Activated CD4-positive, alpha-beta T cell treated with anti-CD3 and anti-CD28 coated beads, Interleukin-2, amount 10 ng/mL, durations not matched to agents 7 days and 5 days (primary cell): ENCODE measurements at places on chromosomes 7 and 10.

GRCh38 chr10:8056378-8056777, 1.9 kb downstream of the GATA3 start:
- no peak for DNase-seq

GRCh38 chr7:7569081-7569527, 2.4 kb downstream of the MIOS start:
- no peak for DNase-seq

DNA sequence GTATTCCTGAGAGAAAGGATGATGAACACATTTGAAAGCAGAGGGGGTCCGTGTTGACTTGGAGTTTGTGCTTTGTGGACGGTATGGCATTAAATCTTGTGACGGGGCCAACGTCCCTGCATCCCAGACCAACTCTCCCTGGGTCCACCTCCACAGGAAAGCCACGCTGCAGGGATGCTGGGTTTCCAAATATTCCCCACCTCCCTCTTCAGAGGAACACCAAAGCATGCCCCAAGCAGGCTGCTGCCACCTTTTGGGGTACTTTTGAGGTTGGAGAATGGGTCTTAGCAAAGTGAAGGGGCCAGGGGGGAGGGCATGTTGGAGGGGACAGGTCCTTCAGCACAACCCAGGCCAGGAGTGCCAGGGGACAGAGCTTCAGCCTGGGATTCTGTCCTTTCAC, 504.4 kb downstream of the TCERG1L start:
- DNase-seq = no peak

DNA sequence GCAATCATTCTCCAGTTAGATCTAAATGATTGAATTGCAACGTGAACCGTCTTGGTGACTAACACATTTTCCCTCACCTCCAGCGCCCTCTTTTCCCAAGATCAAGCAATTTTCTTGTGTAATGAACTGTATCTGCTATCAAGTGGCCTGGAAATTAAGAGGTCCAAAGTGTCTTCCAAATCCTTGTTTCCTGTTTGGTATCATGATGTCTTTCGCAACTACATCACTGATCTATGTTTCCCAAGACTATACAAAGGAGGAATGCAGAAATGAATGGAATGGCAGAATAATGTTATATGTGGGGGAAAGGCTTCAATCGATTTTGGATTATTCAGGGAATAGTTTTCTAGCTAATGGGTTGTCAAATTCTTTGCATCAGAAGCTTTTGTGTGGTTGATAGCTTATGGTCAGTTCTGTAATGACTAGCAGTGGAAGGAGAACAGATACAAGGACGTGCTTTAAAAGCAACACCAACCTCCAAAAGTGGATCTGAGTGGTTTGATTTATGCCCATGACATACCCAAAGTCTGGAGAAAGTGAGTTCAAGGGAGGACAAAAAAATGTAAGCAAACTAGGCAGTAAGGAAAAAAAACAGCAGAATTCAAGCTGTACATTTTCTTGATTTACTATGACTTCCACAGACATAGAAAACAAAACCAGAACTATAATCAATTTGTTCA, 14.6 kb upstream of the ZEB1 start:
- DNase-seq = no peak

DNA sequence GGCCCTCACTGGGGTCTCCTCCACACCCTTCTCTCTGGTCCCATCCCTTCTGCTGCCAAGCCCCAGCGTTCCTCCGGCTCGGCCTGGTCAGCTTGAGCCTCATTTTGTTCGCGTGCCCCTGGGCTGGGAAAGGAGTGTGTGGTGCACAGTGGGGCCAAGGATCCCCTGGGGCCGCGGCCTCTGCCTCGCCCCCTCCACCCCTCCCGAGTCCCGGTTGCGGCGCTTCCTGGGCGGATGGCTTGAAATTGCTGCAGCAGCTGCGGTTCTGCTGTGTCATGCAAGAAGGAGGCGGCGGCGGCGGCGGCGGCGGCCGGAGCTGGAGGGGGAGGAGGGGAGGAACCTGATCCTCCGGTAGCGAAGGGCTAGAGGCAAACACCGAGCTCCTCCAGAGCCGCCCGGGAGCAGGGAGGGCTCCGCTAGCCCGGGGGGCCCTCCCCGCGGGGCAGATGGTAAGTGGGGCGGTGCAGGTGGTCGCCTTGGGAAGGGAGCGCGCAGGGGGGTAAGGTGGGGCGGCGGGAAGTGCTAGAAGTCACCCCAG, 217.8 kb upstream of the MKLN1 start:
- DNase-seq = peak; percentile 78

DNA sequence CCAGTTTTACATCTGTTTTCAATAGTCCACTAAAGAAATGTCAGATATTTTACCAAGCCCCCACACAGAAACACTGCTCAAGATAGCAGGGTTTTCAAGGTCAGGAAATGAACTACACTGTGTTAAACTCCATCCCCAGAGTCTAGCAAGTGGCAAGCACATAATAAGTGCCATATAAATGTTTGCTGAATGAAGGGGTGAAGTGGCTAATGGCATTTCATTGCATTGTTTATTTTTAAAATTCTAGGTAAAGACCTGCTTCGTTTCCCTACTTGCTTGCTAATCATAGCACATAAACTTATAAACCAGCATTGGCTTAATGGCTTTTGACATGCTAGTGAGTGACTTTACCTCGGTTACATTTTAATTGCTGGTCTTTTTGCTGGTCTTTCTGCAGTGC, 322.6 kb downstream of the GRID1 start:
- DNase-seq = no peak

DNA sequence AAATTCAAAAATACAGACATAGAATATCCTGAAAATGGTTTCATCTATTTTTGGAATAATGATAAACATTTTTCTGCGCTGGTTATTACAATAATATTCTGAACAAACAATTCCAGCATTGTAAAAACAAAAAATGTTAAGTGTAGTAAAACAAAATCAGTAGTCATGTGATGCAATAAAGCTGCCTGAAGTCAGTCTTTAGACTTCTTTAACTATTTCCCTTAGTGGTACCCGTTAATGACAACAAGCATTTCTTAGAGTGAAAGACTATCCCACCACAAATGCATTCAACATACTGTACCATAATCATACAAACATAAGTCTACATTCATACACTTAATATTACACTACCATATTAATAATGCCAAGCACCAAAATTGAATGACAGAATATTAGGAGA, 1.6 kb downstream of the SKAP2 start:
- no peak for DNase-seq

GRCh38 chr10:649445-649797, 40.0 kb downstream of the DIP2C start:
- DNase-seq = no peak

- DNase-seq = no peak
These were observed 144.2 kb upstream of the GLI3 start for GRCh38 chr7:42381161-42381560.

GRCh38 chr7:116786791-116787443, 75.5 kb upstream of the CAPZA2 start:
- peak; percentile 14 for DNase-seq

DNA sequence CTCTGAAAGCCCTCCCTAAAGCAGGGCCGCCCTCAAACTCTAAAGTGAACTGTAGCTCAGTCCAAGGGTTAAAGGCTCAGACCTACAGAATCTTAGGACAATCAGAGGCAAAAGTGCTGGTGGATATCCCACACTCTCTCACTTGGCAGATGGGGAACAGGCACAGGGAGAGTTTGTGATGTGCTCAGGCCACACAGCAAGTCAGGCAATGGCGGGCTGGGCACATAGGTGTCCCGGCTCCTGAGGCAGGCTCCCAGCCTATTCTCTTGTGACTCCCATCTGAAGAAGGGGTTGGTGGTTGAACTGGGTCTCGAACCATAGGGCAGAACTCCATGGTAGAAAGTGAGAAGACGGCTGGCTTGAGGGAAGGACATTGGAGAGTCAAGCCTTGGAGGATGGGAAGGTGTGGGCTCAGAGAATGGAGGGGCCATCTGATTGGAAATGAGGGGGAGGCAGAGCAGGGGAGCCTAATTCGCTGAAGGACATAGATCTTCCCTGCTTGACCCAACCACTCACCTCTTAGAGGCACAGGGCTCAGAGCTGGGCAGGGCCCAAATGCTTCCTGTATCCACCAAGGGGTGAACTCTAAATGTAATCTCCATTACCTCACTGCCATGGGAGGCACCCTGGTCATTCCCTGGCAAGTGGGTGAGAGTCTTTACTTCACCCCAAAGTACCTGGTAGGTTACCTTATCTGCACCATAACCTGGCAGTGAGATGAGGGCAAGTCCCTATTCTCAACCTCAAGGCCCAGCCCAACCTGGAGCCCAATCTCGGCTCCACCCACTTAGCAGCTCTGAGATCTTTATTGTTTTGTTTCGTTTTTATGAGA, 4.9 kb upstream of the ZMIZ1 start:
- peak; percentile 47 for DNase-seq

DNA sequence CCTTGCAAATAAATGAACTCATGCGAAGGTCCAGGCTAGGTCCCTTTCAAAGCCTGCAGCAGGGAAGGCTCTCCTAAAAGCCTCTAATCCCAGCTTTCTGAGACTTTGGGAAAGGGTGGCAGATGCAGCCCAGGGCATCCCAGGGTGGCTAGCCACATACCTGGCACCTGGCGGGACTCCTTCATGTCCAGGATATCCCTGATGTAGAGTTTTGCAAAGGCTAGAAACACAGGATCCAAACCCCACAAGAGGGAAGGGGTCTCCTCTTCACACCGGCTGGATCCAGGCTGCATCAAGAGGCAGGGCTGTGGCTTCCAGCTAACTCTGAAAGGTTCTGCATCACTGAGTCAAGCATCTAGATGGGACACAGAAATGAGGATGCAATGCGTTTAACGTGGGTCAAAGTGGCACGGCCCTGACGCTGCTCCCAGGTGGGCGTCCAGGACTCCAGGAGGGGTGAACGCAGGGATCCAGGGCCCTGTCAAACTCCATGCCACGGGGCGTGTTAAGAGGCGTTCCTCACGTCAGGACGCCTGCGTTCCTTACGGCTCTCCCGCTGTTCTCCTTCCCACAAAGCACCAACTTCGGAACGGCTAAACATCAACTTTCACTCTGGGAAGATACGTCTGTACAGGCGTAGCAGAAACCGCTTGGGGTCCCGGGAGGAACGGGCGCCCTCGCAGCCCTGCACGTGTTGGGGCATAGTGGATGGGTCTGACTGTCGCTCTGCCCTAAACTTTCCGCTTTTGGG, 507 bp downstream of the STN1 start:
- DNase-seq = no peak

- no peak for DNase-seq
These were observed 11.7 kb upstream of the RAMP3 start for GRCh38 chr7:45145881-45146280.

GRCh38 chr10:3090914-3091787, 23.8 kb downstream of the PFKP start:
- no peak for DNase-seq

GRCh38 chr10:100999742-101000126, at the start of gene LZTS2:
TSS of gene LZTS2 (plus strand) at chr10:100999808. CDS start at chr10:101002539, 2,731 bp downstream.
- DNase-seq = no peak

DNA sequence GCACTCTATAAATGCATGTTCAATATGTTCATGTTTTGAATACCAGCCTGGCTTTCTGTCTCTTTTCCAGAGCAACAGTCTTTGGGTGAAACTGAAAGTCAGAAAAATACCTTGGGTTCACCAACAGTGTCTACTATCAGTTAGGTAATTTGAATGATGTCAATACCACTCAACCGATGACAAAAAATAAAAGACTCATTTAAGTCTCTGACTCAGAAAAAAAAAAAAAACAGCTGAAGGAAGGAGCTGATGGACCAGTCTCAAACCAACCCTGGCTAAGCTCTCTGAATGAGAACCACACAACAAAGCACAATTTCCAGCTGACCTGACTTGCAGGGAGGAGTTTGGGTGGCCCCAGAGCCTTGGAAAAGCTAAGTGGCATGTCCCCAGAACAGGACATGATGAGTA, 42.5 kb downstream of the ABLIM1 start:
- no peak for DNase-seq

- no peak for DNase-seq
These were observed 595.5 kb downstream of the LRMDA start for GRCh38 chr10:76026905-76027304.

GRCh38 chr7:22452142-22452959, 47.6 kb downstream of the STEAP1B start:
- DNase-seq = peak; percentile 48

DNA sequence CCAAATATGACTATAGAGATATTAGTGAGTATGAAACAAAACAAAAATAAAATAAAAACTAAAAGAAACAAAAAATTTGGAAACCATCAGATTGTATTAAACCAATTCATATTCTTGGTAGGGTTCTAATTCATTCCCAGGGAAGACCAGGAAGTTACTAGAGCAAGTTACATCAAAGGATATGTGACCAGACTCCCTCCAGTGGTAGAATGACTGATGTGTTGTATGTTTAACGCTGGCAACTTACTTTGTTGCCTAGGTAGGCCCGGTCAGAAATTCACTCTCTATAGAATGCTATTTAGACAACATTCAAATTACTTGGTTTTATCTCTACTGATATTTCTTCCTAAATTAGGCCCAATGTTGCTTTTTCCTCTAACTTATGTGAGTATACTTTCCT, 5.2 kb downstream of the PHYHIPL start:
- no peak for DNase-seq

DNA sequence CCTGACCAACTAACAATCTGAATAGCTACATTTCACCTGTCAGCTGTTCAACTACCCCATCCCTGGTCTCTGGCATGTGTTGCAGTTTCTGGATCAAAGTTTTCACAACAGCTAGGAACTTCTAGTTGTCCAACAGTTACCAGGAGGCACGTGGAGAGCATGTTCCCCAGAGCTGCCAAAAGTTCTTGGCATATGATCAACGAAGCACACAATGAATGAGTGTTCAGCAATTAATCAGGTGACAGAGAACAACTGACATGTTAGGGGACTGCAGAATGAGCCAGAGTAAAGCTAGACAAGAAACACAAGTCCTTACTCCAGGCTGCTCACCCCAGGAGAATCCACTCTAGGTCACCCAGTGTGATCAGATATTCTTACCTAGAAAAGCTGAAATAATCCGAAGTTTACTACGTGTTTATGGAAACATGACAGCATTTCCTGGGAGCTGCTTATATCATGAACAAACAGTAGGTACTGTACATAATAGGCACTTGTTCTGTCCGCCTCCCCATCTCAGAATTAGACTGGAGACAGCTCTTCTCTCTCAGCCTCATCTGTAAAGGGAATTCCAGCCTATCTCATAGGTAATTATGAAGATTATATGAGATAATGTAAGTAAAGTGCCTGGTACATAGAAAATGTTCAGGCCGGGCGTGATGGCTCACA, 50.6 kb downstream of the ZNF438 start:
- no peak for DNase-seq
